Activated effector memory CD4-positive, alpha-beta T cell treated with anti-CD3 and anti-CD28 coated beads, Interleukin-2, amount 50 U/mL, for 16 hours (primary cell): ENCODE measurements at places on chromosomes 3 and 15.

DNA sequence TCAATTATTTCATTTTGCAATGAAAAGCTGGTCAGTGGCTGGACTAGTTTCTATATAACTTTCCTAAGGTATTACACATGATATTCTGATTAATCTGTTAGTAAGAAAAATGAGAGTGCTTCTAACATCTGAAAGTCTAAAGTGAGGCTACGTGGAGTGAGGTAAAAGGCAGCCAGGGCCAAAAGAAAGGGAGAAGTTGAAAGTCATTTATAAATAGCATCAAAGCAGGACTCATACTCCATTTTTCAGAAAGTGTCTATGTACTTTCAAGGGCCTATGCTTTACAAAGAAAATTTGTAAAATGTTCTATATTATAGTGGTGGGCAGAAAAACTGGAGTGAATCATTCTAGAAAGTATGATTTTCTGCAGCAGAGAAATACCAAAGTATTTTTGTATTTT is 80.0 kb downstream of the CSNK1G1 start:
- DNase-seq: no peak

- no peak for DNase-seq
Measured at GRCh38 chr15:71549697-71550096, 260.7 kb upstream of the NR2E3 start.

DNA sequence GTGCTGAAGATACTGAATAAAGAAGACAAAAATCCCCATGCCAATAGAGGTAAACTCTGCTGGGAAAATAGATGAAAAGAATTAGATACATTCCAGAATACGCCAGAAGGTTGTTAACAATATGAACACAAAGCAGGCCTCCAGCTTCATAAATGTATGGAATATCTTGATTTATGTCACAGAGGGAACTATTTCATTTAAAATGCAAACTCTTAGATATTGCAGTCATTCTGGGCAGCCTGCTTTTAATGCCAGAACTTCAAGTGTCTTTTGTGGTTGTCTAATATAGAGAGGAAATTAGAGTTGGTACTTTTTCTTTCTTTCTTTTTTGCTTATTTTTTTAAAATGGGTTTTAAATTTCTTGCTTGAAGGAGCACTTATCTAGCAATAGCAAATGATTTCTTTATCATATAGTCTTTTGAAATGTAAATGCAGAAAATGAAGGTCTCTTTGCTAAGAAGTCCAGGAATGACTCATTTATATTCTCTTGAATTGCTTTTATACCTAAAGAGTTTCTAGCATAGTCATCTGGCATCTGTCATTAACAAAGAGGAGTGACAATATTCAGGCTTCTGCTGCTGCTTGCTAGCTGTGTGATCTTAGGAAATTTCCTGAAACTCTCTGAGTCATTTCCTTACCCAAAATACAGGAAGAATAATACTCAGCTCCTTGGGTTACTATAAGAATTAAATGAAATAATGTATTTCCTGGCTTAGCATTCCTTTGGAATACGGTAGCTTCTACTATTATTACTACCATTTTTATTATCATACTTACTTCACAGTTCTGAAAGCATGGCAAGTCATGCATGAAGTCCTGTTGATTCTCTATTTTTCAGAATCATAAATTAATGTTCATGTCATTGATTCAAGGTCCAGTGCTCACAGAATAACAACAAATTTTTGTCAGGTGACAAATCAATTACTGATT is 527.6 kb downstream of the DIPK2A start:
- no peak for DNase-seq

DNA sequence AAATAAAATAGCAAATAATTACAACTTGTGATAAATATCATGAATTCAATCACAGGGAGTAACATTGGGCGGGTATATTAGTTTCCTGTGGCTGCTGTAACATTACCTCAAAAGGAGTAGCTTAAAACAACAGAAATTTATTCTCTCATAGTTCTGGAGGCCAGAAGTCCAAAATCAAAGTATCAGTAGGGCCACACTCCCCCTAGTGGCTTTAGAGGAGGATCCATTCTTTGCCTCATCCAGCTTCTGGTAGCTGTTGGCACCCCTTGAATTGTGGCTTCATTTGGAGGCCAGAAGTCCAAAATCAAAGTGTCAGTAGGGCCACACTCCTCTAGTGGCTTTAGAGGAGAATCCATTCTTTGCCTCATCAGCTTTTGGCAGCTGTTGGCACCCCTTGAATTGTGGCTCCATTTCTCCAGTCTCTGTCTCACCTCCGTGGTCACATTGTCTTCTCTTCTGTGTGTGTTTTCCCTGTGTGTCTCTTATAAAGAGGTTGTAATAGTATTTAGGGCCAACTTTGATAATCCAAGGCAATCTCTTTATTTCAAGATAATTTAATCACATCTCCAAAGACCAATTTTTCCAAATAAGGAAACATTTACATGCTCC is 3.1 kb upstream of the CFAP20DC start:
- DNase-seq: no peak

- no peak for DNase-seq
Measured at GRCh38 chr3:45205126-45205525, 21.0 kb downstream of the TMEM158 start.

DNA sequence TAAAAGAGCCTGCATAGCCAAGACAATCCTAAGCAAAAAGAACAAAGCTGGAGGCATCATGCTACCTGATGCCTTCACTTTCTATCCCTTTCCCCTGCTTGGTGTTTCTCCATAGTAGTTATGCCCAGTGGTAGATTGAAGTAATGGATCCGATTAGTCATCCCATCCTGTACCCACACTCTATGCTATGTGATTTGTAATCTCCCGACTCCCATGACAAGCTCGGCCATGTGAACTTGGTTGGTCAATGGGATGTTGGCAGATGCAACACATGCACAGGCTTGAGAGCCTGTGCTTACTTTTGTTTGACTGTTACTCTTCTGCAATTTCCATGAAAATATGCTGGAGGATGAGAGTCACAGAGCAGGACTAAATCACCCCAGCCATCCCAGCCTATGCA is 334.9 kb upstream of the DPH6 start:
- DNase-seq: no peak

DNA sequence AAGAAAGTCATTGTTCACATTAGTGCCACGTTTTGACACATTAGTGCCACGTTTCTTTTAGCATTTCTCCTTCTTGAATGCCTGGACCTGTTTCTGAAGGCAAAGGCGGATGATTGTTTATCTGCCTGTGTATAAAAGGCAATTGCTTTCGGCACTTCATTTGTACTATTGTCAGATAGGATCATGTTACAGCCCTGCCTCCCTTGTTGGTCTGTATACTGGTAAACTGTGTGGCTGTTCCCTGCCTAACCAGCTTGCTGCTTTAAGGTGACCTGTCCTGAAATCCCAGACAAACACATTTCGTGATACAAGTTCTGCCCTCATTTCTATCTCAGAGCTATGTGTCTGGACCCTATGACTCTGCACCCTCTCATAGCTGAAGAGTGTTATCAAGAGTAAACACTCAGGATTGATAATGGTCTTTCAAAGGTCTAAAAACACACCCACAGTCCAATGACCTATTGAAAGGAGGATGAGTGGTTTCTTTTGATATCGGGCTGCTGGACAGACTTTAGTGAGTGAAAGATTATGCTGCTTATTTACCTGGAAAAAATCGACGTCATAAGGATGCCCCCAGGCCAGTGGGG is 276.3 kb upstream of the MCTP2 start:
- no peak for DNase-seq

DNA sequence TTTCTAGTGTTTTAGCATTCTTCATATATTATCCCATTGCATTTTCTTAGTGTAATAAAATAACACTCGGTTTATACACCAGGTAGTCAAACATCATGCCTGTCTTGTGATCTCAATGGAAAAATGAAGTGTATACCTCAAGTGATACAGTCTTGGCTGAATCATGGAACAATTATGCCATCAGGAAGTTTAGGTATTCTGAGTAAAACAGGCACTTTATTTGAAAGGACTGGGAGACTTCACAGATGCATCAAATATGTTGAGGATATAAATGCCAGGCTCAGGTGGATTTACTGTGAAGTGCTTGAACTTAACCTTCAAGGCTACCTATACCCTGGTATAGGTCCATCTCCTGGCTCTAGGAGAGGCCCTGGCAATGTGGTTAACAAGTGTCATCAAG is 8.5 kb downstream of the TGFBR2 start:
- DNase-seq: no peak
